ENCODE measurements at places on chromosomes 6 and 20. TPM values are rescaled to one million over a fixed set of nuclear protein-coding genes. Genes with fewer than 3 reads are reported as not detected.

GRCh38 chr6:166330612-166331011 is 11.7 kb downstream of the SFT2D1 start:
- H3K4me1 ChIP-seq = peaks cover 37% of the 10 kb centered on the region
- H3K27ac ChIP-seq = no peak overlapping the region
- no peaks in the 10 kb centered on the region for H3K27me3 ChIP-seq
- peaks cover 47% of the 10 kb centered on the region for H3K36me3 ChIP-seq

DNA sequence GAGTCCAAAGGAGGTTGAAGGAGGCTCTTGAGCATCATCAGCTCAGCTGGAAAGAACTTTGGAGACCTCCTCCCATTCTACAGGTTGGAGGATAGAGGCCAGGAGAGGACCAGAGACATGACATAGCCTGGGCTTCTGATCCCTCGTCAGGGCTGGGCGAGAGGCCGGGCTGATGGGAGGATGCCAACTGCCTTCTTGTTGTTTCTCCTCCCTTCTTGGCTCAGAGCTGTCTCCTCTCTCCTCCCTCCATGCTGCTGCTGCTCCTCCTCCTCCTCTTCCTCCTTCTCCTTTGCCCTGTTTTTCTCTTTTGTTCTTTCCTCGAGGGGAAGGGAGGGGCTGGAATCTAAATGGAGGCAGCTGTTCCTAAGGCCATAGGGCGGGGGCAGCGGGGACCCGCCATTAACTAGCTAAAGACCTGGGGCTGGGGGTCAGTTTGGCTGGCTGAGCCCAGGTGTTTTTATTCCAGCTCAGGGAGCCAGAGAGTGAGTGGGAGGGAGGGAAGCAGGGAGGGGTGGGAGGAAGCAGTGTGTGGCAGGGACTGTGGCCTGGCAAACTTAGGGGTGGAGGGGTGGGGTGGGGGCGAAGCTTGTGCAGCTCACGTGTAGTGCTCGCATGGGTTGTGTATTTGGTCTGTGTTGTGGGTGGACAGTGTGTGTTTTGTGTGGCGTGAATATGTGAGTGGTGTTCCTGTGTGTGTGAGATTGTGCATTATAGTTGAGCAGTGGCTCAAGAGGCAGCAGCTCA is 84.8 kb downstream of the CD40 start:
- H3K27ac ChIP-seq = no peak overlapping the region
- H3K4me1 ChIP-seq = peaks cover 12% of the 10 kb centered on the region
- no peak for DNase-seq

DNA sequence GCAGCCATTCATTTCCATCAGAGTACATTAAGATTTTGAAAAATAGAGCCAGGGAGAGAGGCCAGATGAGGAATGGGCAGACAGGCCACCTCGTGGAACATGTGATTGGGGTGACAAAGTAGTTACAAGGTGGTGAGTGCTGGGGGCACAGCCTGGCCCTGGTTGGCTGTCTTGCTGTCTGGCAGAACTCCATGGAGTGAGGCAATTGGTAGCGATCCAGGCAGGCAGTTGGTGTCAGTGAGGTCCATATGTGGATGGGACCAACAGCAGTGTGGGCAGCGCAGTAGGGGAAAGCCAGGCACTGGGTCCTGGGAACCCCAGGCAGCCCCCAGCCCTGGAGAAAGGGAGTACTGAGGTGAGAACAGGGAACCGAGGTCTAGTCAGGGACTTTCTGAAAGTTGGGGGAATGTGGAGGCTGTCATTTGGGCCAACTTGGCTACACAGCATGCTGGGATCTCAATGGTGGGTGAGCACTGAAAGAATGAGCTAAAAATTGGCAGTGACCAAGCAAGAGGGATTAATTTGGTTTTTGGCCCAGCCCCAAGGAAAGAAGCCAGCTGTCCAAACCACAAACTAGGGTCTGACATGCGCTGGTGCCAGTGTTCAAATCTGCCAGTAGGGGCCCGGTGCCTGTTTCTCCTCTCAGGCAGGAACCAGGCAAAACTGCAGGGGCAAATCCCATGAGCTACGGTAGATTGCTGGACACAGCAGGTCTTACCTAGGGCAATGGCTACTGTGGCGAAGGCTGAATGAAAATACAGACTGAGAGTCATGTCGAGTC is 61.4 kb upstream of the E2F3 start:
- peaks cover 6% of the 10 kb centered on the region for H3K36me3 ChIP-seq
- H3K4me1 ChIP-seq = peaks cover 31% of the 10 kb centered on the region
- no peak overlapping the region for H3K4me3 ChIP-seq

DNA sequence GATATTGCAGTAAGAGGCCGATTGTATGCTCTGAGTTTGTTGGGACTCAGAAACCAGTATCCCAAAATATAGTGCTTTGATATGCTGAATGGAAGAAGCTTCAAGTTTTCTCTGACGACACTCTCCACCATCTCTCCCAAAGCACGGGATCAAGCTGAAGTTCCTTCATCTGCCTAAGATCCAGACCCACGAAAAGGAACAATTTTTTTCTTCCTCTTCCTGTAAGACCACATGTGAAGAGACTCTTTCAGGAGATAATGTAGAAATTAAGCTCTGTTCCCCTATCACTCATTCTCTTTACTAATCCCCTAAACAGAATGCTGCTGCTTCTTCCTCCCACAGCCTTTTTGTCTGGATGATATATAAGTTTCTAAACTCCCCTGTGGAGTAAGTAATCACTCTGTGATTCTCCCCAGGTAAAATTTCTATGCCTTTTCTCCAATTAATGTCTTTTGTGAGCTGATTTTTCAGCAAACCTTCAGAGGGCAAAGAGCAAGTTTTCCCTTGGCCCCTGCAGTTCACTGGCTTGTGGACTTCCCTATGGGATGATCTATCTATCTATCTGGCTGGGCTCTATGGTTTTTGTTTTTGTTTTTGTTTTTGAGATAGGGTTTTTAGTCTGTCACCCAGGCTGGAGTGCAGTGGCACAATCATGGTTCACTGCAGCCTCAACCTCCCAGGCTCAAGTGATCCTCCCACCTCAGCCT is 13.5 kb upstream of the PNRC1 start:
- H3K4me3 ChIP-seq = no peak overlapping the region
- H3K27me3 ChIP-seq = peaks cover 14% of the 10 kb centered on the region
- no peak overlapping the region for H3K27ac ChIP-seq

DNA sequence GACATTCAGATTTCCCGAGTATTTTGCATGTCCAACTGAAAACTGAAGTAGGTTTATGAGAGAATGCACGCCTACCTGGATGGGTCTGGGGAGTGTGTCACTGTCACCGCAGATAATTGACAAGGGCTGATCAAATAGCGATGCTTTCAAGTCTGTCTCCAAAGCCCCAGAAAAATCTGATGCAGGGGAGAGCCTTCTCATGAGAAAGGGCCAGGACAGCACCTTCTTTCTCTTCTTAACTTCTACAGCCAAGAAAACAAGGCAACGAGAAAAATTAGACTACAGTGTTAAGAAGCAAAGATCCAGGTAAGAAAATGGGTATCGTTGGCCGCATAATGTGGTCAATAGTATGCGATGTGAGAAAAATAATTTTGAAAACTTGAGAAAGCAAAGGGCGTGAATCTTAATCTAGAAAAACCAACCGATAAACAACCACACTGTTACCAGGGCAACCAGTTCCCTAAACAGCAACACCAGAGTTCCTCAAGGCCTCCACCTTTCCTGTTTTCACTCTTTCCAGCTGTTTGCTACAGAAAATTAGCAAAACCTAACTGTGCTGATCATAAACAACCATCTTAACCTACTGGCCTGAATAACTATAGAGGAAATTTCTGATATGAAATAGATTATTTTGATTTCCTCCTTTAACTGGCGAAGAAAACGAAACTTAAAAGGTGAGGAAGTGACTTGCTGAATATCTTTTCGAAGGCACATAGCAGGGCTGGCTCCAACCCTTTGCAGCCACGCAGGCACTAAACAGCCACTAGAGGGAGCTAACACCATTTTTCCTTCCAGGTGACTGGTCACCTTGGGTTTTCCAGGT is 2.6 kb downstream of the TAGAP start:
- H3K4me3 ChIP-seq = peak overlapping the region; percentile 96
- peaks cover 76% of the 10 kb centered on the region for H3K36me3 ChIP-seq
- H3K4me1 ChIP-seq = peaks cover 54% of the 10 kb centered on the region
- H3K27ac ChIP-seq = peak overlapping the region; percentile 98
- H3K27me3 ChIP-seq = no peaks in the 10 kb centered on the region

DNA sequence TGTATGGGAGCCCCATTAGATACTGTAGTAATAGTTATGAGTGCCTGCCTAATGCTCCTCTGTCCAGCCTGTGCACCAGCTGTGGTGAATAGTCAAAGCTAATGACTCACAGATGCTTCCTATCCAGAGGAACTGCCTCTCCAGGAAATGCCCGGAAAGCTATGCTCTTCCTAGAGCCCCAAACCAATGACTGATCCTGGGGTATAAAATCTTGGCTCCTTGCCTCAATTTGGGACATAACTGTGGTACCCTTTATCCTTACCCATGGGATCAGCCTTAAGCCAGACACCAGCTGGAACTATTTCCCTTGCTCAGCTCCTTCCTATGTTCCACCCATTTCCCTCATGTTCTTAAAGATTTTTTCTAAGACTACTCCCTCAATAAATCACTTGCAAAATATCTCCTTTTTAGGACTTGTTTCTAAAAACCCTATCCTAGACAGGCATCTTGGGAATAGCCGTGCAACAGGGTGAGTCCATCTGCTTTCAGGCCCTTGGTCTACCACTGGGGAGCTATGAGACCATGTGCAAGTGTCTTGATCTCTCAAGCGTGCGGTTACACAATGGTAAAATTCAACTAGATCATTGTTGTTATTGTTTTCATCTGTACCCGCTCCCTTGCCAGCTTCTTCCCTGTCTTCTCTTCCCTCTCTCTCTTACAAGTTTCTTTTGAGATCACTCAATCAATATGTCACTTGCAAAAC is 283.7 kb downstream of the BTBD3 start:
- H3K27ac ChIP-seq = no peak overlapping the region
- DNase-seq = no peak
- no peaks in the 10 kb centered on the region for H3K36me3 ChIP-seq
- H3K27me3 ChIP-seq = no peaks in the 10 kb centered on the region

DNA sequence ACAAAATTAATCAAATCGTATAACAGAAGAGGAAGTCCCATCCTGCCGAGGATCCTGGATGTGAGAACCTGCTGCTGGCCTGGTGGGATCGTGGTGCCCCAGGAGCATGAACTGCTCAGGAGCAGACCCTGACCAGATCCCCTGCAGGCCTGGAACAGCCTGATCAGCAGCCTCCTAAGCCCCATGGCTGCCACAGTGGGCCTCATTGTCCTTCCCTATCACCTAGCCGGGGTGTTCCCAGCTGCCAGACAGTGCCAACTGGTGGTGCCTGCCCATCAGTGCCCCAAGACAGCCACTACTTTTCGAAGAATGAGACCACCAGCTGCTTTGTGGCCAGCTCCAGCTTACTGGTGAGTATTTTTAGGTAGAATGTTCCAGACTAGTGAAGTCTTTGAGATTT is 19.6 kb upstream of the MAS1L start:
- H3K36me3 ChIP-seq = no peaks in the 10 kb centered on the region
- H3K4me3 ChIP-seq = no peak overlapping the region
- H3K4me1 ChIP-seq = no peaks in the 10 kb centered on the region
- DNase-seq = no peak
- peaks cover 16% of the 10 kb centered on the region for H3K27me3 ChIP-seq

- peaks cover 24% of the 10 kb centered on the region for H3K36me3 ChIP-seq
- peaks cover 59% of the 10 kb centered on the region for H3K4me1 ChIP-seq
- peak overlapping the region; percentile 39 for H3K27ac ChIP-seq
- DNase-seq = no peak
- no peaks in the 10 kb centered on the region for H3K27me3 ChIP-seq
These were observed 850 bp upstream of the HECA start for GRCh38 chr6:139134064-139134395.

DNA sequence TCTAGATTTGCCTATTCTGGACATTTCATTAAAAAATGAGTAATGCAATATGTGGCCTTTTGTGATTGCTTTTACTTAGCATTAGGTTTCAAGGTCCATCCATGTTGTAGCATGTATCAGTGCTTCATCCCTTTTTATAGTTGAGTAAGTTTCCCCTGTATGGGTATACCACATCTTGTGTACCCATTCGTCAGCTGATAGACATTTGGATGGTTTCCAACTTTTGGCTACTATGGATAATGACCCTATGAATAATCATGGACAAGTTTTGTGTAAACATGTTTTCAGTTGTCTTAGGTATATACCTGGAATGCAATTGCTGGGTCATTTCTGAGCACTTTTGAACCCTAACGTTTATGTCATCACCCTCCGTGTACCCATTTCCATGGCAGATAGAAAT is 15.4 kb downstream of the METTL24 start:
- H3K36me3 ChIP-seq = no peaks in the 10 kb centered on the region
- H3K27ac ChIP-seq = no peak overlapping the region
- no peak overlapping the region for H3K4me3 ChIP-seq
- no peaks in the 10 kb centered on the region for H3K4me1 ChIP-seq

GRCh38 chr20:10369723-10370090 is 64.3 kb downstream of the MKKS start:
- no peak for DNase-seq
- peaks cover 18% of the 10 kb centered on the region for H3K4me1 ChIP-seq
- H3K27me3 ChIP-seq = peaks cover 24% of the 10 kb centered on the region
- peaks cover 2% of the 10 kb centered on the region for H3K36me3 ChIP-seq
- H3K4me3 ChIP-seq = no peak overlapping the region

- H3K27me3 ChIP-seq = no peaks in the 10 kb centered on the region
- DNase-seq = no peak
- H3K27ac ChIP-seq = no peak overlapping the region
- peaks cover 31% of the 10 kb centered on the region for H3K36me3 ChIP-seq
- H3K4me3 ChIP-seq = no peak overlapping the region
- H3K4me1 ChIP-seq = peaks cover 17% of the 10 kb centered on the region
These were observed 48.8 kb upstream of the CDH22 start for GRCh38 chr20:46357030-46357514.

DNA sequence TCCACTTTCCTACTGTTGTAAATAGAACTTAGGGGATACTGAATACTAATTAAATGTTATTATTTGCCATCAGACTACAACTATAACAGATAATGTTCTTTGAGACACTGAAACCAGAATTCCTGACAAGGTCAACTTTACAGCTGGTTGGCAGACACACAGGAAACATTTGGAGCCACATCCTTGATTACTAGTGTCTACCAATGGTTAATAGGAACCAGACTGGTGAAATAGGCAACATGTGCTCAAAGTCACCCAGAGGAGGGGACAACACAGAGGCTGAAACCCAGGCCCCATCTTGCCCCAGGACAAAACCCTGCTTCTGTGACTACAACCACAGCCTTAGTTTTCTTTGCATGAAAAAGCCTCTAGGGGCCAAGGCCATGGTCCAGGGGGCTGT is 47.8 kb upstream of the NT5E start:
- peaks cover 55% of the 10 kb centered on the region for H3K4me1 ChIP-seq
- no peak overlapping the region for H3K4me3 ChIP-seq
- H3K36me3 ChIP-seq = no peaks in the 10 kb centered on the region

RHAG gene
- total RNA-seq = not detected

FAM83D gene
- total RNA-seq = 15.4 TPM

PROCR gene
- total RNA-seq = 0.64 TPM

KCNK16 gene
- not detected for total RNA-seq

JAG1 gene
- total RNA-seq = 2.8 TPM

Data from activated T-helper 2 cell treated with anti-CD3 and anti-CD28 coated beads, Interferon-gamma antibody, Interleukin-2, Interleukin-4, amounts not matched to agents 10 μg/mL and 5 μg/mL and 100 μg/mL, durations not matched to agents 14 hours and 24 hours and 36 hours (primary cell).